ENCODE measurements at places on chromosomes 5 and 9.

DNA sequence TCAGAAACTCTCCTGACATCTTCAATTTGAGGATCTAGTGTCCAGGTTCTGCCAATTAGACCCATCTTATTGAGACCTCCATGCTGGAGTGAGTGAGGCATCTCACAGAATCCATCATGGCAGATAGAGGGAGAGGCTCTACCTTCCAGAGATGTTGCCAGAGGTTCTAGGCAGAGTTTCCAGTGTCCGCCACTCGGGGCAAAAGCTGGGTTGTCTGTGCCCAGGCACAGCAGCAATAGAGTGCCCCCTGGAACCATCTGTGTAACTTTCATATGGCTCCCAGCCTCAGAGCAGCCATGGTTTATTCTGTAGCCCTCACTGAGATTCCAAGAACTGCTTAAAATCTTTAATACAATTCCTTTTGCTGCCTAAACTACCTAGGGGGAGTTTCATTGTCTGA is 16.6 kb upstream of the CCDC112 start:
- DNase-seq, result no peak

DNA sequence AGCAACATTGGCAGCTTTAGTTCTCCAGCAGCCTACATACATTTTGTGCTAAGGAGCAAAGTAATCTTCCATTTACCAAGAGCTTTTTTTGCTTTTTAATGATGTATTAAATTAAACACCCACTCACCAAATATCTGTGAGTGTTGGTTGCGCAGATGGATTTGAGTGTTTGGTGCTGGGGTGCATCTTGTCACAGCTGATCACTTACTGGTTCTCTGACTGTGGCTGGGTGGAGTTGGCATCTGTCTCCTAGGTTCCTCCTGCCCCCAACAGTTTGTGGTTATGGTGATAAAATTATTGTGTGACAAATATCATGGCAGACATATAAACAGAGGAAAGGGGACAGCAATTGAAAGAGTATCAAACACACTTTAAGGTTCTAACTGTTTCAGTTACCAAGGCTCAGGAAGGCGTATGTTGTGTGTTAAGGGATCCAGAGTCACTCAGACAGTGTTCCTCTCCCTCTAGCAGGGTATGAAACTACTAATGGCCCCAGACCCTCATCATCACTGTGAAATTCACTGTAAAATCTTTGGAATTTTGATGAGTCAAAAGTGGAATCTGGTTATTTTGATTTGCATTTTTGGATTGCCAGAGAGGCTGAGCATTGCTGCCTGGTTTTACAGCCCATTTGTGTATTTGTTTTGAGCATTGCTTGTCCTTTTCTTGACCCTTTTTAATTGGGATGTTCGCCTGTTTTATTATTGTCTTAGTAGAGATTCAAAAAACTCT is 81.7 kb downstream of the PDE8B start:
- DNase-seq, result no peak

GRCh38 chr5:32833663-32834062 is 122.5 kb downstream of the NPR3 start:
- no peak for DNase-seq

DNA sequence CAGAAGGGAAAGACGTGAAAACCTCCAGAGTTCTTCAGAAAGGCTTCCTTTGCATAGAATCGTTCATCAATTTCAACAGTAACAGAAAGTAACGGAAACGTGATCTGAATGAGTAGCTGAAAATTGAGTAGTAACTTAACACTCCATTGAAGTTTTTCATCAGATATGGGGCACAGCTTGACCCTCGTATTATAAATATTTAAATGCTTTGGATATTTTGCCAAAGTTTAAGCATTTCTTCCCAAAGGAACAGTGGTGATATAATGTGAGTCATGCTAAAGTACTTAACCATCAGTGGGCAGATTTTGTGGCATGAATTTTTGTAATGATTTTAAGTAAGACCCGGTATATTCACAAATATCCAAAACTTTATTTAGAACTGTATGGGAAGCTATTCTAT is 67.4 kb upstream of the ADAMTS19 start:
- no peak for DNase-seq

DNA sequence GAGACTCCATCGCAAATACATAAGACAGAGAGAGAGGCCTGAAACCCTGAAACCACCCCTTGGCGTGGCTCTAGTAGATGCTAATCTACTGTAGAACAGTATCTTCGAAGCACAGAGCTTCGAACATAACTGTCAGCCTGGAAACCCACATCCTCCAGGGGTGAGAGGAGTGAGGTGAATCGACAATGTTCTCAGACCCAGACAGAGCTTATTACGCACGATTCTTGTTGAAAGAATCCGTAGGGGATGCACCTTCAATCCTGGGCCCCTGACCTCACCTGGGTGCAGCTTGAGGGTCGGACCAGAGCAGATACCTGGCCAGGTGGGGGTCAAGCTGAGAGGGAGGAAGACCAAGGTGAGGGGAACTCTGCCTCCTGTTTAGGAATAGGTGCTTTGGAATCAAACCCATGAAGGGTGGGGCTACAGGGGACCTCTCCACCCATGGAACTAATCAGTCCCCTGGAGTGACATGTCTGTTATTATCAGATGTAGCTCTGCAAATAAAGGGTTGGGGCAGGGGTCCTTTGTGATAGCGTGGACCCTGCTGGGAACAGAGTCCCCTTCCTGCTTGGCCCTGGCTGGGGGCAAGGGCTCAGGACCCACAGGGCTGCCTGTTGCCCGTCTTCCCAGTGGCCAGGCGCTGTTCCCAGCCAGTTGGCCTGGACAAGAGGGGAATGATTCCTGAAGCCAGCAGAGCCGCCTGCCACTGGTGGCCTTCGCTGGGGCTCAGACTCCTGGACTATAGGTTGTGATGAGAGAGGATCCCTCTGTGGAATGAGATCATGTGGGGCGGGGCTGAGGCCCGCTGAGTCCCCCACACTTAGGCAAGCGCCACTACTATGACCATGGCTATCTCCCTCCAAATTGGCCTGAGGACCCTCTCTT is 41.2 kb downstream of the DBH start:
- DNase-seq, result no peak

DNA sequence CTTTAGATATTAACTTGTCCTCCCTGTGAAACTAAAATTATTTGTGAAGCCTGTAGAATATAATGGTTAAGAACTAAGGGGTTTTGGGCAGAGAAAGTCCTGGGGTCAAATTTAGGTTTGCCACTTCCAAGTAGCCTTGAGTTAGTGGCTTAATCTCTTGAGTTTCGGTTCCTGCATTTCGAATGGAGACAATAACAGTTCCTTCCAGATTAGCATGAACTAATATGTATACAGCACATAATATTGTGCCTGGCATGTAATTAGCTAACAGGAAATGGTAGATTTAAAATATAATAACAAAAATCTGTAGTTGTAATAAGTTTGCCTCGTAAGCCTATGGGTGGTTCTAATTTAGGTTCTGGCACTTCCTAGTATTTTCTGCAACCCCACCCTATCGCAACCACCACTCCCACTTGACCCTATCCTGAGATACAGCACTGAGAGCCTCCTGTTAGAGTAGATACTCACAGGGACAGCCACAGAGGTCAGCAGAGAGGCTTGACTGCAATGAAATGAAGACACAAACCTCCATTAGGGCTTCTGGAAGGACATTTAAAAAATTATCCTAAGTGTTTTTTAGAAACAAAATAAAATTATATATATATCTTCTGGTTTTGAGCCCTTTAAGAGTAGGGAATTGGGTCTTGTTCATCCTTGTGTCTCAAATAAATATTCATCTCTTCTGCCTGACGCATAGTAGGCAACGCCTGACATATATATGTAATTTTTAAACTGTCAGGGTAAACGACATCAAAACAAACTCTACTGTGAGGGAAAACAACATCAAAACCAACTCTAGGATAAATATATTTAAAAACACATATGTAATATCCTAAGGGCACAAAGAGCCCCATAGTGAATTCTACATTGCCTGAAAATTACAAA is 8.5 kb downstream of the SPINK9 start:
- DNase-seq, result no peak

DNA sequence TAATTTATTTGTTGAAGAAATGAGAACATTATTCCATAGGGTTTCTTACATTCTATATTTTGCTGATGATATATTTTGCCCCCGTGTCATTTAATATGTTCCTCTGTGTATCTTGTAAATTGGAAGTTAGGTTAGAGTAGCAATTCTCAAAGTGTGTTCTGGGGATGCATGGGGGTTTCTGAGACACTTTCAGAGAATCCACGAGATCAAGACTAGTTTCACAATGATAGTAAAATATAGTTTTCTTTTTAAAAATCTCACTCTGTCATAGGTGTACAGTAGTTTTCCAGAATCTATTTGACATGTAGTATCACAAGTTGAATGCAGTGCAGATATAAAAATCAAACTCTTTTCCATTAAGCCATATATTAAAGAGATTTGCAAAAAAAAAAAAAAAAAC is 488.6 kb upstream of the SGCD start:
- no peak for DNase-seq

DNA sequence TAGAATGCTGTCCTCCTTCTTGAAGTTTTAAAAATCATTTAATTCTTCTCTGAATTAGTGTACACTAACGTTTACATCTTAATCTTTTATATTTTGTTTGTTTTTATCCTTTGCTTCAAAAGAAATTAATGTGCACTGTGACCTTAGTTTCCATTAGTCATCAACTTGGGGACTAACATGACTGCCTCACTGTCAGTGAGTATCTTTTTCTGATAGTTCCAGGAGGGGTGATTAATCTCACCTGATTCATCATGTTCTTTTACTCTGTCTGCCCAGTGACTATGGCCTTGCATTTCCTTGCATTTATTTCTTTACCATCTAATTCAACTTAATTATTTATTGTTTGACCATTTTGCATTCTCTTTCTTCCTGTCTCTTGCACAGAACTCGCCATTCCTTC is 33.4 kb upstream of the NR3C1 start:
- no peak for DNase-seq

DNA sequence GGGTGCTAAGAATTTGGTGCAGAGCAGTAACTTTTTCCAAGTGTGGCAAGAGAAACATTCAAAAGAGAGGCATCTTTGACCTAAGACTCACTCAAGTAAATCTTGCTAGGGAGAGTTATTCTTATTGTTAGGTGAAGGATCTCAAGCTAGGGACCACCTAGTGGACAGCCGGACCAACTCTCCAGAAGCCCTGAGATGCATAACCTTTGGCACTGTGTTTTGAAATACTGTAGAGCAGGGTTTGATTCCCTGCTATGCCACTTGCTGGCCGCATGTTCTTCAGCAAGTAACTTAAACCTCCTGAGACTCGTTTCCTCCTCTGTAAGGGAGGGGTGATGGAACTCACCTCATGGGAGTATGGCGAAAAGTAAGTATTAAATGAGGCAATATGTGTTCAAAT is 336.1 kb upstream of the ADAMTSL1 start:
- DNase-seq, result no peak

DNA sequence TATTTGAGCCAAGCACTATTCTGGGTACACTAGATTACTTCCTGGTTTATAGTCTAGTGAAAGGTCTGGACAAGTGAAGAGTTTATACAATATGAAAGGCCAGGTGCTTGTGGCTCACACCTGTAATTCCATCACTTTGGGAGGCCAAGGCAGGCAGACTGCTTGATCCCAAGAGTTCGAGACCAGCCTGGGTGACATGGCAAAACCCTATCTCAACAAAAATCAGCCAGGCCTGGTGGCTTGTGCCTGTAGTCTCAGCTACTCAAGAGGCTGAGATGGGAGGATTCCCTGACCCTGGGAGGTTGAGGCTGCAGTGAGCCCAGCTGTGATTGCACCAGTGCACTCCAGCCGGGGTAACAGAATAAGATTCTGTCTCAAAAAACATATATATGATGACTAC is 9.5 kb upstream of the TXNDC15 start:
- no peak for DNase-seq

DNA sequence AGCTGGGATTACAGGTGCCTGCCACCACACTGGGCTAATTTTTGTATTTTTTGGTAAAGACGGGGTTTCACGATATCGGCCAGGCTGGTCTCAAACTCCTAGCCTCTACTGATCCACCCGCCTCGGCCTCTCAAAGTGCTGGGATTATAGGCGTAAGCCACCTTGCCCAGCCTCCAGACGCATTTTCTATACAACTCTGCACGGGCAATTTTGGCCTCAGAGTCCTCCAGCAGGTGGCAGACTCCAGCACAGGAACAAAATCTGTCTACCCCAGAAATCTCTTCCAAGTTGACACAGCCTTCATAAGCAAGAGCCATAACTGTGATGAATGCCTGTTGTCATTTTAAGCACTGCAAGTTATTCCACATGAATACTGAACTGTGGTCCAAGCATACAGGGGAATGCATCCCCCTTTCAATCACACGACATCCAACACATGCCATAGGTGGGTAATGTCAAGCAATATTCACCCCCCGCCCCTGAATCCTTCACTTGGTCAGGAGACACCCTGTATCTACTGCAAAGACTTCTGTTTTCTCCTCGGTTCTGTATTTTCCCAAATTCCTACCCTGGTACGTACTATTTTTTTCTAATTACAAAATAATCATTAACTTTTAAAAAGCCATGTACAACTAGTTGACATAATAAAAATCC is 50.8 kb downstream of the ALDH7A1 start:
- DNase-seq, result no peak

DNA sequence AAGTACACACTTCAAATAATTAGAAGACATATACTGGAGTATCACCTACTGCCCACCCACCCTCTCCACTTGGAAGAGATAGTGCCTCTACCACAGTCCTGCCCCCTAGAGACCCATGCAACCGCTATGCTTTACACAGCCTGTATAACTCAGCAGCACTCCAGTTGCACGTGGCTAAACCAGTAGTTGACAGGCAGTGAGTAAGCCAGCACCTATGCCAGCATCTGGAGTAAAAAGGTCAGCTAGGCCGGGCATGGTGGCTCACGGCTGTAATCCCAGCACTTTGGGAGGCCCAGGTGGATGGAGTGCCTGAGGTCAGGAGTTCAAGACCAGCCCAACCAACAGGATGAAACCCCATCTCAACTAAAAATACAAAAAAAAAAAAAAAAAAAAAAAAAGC is 356.4 kb downstream of the NR2F1-AS1 start:
- no peak for DNase-seq

DNA sequence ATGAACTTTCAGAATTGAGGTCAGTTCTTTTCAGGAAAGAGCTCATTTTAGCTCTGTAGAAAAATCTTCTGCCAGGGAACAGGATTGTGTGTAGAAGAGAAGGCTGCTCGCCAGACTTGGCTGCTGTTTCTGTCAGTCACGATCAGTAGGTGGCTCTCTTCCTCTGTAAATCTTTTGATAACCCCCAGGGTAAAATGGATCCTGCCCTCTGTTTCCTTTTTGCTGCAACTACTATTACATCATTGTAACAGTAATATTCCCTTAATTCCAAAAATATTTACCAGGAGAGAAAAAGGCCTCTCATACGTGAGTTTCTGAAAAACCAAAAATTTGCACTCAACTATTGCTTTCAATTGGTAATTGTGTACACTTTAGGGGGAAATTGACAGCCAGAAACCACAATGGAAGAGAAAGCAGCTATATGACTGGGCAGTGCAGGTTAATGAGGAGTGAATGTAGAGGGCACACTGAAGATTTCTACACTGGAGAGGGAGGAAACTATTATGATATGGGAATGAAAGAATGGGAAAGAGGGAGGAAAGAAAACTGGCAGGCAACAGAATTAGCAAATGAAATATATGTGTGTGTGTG is 12.3 kb downstream of the IFNA21 start:
- DNase-seq, result no peak
